ENCODE measurements at places on chromosomes 2 and 18.

GRCh38 chr18:77373730-77374445, 124.2 kb downstream of the GALR1 start:
- DNase-seq: no peak

GRCh38 chr2:71591044-71591443, 137.7 kb downstream of the DYSF start:
- DNase-seq: no peak

- peak; percentile 3 for DNase-seq
Observed at GRCh38 chr2:201909961-201910361, 103.6 kb downstream of the CDK15 start.

GRCh38 chr2:72678024-72678423, 147.8 kb downstream of the EXOC6B start:
- DNase-seq: no peak

GRCh38 chr2:26883956-26884355, 36.0 kb downstream of the DPYSL5 start:
- no peak for DNase-seq

DNA sequence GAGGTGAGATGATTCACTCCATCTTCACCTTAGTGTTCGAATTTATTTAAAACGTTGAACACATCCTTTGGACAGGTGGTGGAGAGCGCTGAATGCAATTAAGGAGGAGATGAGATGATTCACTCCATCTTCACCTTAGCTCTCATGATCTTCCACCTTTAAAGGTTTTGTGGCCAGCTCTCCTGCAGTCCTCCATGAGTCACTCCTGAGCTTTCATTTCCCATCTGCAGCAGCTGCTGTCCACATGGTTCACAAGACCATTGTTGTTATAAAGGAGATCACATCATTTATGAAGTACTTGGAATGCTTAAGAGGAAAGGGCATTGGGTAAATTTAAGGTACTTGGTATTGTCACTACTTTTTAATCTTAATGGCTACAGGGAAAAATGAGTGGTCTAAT, 298.5 kb downstream of the PAX3 start:
- no peak for DNase-seq

GRCh38 chr2:170371231-170371998, 193.5 kb downstream of the MYO3B start:
- DNase-seq: no peak

GRCh38 chr2:196182439-196183171, 11.2 kb upstream of the STK17B start:
- DNase-seq: peak; percentile 35

DNA sequence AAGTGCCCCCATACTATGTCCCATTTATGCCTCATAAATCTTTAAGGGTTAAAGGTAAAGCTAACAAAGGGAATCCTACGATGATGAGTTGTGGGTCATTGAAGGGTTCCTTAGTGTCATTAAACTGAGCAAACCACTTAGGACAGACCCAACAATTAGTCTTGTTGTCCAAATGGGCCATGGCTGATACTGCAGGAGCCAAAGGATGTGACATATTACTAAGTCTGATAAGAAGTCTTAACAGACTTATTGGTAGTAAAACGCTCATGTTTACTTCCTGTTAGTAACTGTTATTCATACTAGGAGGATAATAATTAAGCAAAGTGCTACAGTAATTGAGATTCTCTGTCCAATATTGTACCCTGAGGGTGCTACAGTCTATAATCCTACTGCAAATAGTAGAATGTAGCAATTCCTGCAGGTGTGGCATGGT, 96.8 kb downstream of the PTPN4 start:
- DNase-seq: no peak

- peak; percentile 25 for DNase-seq
Observed at GRCh38 chr2:10668402-10669012, 21.3 kb downstream of the NOL10 start.

DNA sequence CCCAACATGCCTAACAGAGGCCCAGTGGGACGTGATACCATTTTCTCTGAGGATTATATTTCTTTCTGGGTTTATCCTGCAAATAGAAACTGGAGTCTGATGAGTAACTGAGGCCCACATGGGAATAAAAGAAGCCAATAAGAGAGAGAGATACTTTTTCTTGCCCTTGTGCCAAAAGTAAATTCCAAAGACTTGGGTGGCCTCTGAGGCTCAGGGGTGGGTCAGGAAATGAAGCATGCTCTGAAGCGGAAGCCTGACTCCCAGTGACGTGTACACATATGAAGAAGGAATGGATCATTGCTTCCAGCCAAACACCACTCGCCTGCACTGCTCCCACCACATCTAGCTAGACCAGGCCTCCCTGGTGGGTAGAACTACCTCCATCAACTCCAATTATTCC, 273.6 kb upstream of the NCKAP5 start:
- DNase-seq: no peak

Data from KG1 (cell line).